ENCODE measurements at places on chromosomes 1 and 21. TPM values are rescaled to one million over a fixed set of nuclear protein-coding genes. Genes with fewer than 3 reads are reported as not detected.

Gene DYNLT5
- not detected for total RNA-seq

Gene DNASE2B
- total RNA-seq, result not detected

Gene DPT
- total RNA-seq, result not detected

Gene LHX8
- total RNA-seq, result 1.3 TPM

Gene CA6
- not detected for total RNA-seq

Gene TNFRSF9
- total RNA-seq, result 2.9 TPM

Gene FAM163A
- total RNA-seq, result not detected

Gene HSD3B1
- total RNA-seq, result not detected

Gene ALX3
- total RNA-seq, result not detected

Gene SYPL2
- total RNA-seq, result 0.12 TPM

Gene PLPP3
- total RNA-seq, result 31.4 TPM

Gene NUAK2
- total RNA-seq, result 28.4 TPM

Gene GJC2
- 0.47 TPM for total RNA-seq

Gene FMO2
- total RNA-seq, result not detected

Gene USP1
- total RNA-seq, result 21.2 TPM

Gene FLVCR1
- 16.3 TPM for total RNA-seq

Gene FBXO44
- total RNA-seq, result 18.2 TPM

Gene NKAIN1
- 1.1 TPM for total RNA-seq

Gene CD5L
- total RNA-seq, result not detected

Gene OR2L5
- total RNA-seq, result not detected

Gene NR1I3
- not detected for total RNA-seq

Gene DDX20
- 8.7 TPM for total RNA-seq

Gene KRTAP11-1
- not detected for total RNA-seq

Gene IFFO2
- 7.3 TPM for total RNA-seq

Gene KCNJ15
- not detected for total RNA-seq

Gene GRHL3
- total RNA-seq, result 0.79 TPM

Gene ZBTB8A
- 4.1 TPM for total RNA-seq

Gene TMEM234
- total RNA-seq, result 10.0 TPM

Gene FCER1A
- not detected for total RNA-seq

Gene MROH9
- not detected for total RNA-seq

Measured in A549 treated with Hydrocortisone at 1 μM for 4 hours (cell line).